SHP77 treated with DMSO at 0.1 percent for 48 hours (cell line): ENCODE measurements at places on chromosomes 7 and 10.

- no peak for DNase-seq
These were observed 188.5 kb upstream of the BMPER start for GRCh38 chr7:33716581-33717477.

DNA sequence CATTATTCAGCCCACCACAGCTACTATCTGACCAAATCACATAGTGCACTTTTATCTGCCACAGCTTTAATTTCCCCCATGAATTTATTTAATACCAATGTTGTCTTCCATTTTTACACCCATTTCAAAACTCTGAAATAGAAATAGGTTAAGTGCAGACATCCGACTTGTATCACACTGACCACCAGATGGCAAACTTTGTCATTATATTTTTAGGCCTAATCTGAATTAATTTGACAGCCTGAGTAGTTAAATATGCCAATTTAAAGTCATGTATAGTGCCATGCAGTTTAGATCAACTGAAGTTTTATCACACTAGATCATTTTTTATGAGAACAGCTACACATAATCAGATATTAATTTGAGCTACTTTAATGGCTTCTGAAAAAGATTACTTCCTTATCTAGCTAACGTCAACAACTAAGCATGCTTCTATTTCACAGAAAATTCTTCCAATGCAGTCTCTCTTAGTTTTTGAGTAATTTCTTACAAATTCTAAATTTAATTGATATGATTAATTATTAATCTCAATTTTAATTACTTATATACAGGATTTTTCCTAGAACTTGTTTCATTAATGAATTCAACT, 566.4 kb downstream of the GFRA1 start:
- DNase-seq: peak; percentile 14

GRCh38 chr7:91620827-91621226, 259.7 kb downstream of the MTERF1 start:
- no peak for DNase-seq

GRCh38 chr10:58667658-58668310, 155.1 kb downstream of the BICC1 start:
- no peak for DNase-seq

DNA sequence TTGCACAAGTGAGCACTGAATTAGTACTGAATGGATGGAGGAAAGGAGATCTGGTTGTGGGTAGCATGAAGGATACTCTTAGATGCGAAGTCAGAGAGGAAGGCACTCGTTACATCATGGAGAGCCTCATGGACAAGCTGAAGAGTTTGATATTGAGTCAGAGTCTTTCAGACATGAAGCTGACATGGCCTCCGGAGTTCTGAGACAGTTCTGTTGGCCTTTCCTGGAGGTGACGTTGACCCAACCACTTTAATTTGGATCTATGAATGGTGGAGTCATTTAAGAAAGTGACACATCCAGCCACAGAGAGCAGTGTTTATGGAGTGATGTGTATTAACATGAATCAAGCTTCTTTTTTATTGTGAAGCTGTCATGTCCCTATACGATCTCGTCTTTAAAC, 286.3 kb upstream of the CDC14C start:
- DNase-seq: peak; percentile 70

- DNase-seq: no peak
These were observed 95.0 kb downstream of the ST7 start for GRCh38 chr7:117048114-117048866.

GRCh38 chr10:119313644-119314043, 106.3 kb downstream of the GRK5 start:
- no peak for DNase-seq

- DNase-seq: no peak
These were observed 18.6 kb downstream of the RABGEF1 start for GRCh38 chr7:66758950-66759628.

DNA sequence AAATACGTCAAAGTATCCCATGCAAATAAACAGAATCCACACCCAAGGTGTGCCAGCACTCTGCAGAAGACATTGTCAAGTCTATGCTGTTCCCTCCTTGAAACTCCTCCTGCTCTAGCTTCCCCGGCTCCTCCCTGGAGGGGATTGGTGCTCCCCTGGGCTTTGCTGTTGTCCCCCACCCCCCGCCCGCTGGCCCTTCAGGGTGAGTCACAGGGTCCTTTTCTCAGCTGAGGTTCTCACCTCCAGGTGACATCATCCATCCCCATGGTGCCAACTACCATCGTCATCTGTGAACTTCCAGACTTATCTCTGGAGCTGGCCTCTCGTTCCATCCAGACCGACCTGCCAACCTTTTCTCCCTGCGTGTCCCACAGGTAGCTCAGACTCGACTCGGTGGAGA, 77.0 kb downstream of the ITIH5 start:
- no peak for DNase-seq

- DNase-seq: no peak
These were observed 185.6 kb downstream of the PLXNA4 start for GRCh38 chr7:132390705-132391104.

- no peak for DNase-seq
These were observed 2.9 kb downstream of the A1CF start for GRCh38 chr10:50882540-50882983.

- DNase-seq: no peak
These were observed 117.3 kb upstream of the ZNF438 start for GRCh38 chr10:31148951-31149350.

DNA sequence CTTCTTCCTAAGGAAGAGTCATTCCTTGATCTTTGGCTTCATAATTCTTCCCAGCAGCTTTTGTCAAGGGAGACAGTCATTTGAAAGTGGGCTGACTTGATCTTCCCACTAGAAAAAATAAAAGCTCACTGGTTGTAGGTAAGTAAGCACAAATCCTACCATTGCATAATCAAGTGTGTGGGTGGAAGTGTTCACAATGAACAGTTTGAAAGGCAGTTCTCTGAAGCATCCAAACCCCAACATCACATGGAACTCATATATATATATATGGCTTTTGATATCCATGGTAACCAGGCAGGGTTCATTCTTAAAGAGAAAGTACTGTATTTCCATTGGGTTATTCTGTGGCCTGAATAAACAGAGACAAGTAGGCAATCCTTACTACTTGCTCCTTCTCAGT, 51.6 kb downstream of the ARMH3 start:
- DNase-seq: no peak

DNA sequence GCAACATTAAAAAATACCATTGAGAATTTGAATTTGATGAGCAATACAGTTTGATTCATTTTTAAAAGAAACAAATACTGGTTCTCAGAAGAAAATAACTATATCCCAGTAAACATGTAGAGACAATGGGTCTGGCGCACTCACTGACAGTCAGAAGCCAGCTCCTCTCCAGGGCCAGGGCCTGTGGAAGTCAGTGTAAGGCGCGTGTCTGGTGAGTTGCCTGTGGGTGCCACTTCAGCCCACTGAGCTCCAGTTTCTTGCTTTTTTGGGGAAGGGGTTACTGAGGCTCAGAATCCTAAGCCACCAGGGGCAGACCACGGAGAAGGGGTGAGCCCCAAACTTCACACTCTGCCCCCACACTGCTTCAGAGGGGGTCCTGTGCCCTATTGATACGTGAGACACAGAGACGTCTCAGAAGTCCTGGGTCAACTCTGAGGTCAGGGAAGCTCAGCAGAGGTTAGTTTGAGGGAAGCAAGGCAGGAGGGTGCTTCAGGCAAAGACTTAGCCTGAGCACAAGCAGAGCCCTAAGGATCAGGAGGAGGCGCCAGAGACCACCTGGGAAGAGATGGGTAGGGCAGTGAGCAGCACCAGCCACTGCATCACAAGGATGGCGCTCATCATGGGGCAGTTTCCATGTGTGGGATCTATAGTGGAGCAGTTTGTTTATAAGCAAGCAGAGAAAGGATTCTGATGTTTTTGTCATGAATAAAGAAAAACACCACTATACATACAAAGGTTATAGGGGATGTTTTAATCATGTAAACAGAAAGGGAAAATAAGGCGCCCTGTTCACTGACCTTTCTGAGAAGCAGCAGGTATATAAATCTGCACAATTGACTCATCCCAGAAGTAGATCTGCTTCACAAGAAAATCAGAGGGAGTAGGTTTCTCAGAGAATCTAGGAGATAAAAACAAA, 95.7 kb downstream of the PKD1L1 start:
- no peak for DNase-seq

GRCh38 chr10:484925-485661, 204.4 kb downstream of the DIP2C start:
- DNase-seq: no peak
